ENCODE measurements at places on chromosomes 2 and 18.

GRCh38 chr2:58035352-58035751, 11.3 kb upstream of the VRK2 start:
- no peak for DNase-seq

DNA sequence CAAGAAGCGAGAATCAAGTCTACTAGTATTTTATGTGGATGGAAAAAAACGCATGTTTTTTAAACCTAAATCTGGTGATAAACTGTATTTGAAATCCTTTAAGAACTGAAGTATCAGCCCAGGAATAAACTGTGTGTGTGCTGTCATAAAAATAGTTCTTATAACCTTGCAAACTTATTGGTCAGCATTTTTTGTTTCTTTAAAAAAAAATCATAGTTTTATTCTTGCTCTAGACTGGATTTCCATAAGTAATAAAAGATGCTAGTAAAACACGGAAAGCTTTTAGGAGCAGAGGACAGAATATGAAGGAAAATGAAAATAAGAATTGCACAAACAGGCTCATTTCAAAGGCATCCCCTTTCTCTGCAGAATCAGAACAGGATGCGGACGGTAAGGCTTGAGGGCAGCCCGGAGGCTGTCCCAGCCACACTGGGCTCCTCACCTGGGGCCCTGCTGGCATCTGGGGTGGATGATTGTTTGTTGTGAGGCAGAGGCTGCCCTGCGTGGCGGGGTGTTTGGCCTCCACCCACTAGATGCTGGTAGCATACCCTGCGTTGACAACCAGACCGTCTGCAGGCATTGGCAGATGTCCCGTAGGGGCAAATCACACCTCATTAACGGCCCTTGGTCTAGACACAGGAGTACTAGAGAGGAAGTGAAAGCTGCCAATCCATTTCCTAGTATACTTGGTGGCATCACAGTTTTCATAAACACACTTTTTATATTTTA, 52.5 kb downstream of the MBP start:
- no peak for DNase-seq

DNA sequence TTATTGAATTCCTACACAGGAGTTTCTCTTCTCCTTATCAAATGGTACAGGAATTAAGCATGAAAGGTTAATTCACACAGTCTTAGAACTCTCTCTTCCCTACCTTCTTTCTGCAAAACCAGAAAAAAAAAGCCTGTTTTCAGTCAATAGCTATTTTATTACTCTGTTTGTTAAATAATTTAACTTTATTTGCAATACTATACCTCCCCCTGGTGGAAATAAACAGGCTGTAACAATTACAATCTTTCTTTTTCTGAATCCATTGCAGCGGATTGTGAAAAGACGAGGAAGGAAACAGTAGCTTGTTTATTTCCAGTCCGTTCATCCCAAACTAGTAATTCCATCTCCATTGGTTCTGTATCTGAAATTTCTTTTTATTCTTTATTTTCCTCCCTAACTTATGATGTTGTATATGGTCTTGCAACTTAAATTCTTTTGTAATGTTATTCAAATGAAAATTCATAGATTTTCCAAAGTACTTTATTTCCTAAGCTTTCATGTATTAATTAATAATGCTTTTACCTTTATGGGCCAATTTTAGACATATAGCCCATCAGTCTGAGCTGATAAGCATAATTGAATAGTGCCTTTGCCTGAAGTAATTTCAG, 165.2 kb downstream of the SH3BP4 start:
- no peak for DNase-seq

- DNase-seq = no peak
These were observed 144.6 kb upstream of the ASB18 start for GRCh38 chr2:236408786-236409185.

DNA sequence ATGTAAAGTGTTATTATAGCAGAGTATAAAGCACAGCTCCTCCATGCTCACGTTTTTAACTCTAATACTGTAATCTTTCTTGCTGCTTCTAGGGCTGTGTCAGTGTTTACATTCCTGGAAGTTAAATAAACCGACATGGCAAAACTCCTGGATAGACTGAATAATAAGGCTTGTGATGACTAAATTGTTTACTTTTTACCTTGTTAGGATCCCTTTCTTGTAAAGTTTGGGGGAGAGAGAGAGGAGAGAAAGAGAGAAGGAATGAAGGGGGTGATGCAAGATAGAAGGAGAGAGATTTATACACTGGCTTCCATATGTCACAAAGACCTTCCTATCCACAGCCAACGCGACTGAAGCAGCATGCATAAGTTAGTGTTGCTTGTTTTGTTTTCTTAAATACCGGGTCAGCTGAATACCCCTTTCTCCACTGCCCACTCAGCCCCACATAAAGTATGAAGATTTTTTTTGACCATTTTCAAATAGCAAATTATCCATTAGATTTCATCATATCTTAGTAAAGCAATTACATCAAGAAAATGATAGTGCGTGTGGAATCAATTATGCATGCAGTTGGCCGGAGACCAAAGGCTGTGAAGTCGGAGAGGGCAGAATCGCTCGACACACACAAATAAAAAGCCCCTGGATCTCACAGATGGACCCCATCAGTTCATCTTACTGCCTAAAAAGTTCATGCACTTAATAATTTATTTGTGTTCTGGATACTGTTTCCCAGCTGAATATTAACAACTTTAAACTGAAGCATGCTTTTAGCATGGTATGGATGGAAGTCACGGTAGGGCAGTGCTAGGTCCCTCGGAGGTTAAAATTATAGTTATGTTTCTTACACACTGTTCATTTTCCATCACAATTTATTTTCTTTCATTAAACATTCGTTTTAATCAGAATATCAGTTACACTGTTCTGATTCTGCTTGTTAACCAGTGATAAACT, 20.1 kb downstream of the BCL11A start:
- DNase-seq = no peak

DNA sequence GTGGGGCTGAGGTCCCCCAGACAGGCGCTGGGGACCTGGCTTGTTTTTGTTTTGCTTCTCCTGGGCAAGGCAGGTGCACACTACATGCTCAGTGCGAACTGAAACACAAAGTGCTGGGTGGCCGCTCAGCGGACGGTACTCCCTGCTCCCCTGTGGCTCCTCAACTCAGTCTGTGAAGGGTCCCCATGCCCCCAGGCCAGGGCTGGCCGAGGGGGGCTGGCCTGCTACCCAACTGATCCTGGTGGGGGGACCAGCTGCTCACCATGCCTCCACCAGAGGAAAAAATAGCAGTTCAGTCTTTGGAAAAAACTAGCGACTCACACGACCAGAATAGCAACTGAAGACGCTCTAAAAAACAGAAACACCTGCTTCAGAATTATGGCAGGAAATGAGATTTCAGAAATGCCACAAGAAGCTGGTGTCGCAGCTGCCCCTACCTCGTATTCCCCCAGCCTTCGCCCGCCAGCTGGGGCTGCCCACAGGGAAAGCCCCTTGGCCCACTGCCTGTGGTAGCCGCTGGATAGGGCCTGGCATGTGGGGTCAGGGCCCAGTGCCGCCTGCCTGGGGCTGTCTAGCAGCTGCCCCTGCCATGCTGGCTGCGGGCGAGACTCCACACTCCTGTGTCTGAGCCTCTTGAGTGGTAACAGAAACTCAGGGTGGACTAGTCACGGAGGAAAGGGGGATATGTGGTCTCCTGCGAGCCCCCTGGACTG, 43.7 kb downstream of the MEX3C start:
- DNase-seq = peak; percentile 13

- DNase-seq = no peak
These were observed 62.9 kb upstream of the SERPINE2 start for GRCh38 chr2:224101820-224102630.

DNA sequence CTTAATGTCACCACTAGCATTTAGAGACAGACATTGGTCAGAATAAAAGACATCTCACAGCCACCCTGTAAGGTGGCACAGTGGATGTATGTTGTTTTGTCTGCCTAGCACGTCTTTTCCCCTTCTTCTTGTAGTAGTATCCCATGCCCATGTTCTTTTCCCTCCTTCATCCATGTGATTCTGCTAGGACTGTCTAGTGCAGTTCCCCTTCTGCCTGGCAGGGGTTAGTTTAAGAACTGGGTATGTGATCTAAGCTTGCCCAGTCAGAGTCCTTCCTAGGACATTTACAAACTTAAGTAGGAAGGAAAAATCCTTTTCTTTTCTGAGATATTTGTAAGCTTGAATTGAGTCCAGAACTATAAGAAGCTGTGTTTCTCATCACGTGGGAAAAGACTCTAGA, 172.3 kb downstream of the BABAM2 start:
- DNase-seq = no peak

DNA sequence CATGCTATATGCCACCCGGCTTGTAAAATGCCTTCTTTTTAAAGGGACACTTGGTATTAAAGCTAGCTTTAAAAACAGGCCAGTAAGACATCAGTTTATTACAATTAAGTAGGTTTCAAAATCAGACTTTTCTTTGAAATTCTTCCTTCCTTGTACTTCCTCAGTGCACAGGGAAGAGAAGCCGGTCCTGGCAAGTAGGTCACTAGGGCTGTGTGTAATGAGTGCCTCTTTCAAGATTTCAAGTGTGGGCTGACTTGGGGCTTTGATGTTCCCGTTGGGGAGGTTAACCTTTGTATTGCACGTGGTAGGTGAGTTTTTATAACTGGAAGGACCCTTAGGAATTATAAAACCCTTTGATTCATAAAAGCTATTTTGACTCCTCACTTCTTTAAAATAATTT, 566.4 kb upstream of the ID2 start:
- no peak for DNase-seq

DNA sequence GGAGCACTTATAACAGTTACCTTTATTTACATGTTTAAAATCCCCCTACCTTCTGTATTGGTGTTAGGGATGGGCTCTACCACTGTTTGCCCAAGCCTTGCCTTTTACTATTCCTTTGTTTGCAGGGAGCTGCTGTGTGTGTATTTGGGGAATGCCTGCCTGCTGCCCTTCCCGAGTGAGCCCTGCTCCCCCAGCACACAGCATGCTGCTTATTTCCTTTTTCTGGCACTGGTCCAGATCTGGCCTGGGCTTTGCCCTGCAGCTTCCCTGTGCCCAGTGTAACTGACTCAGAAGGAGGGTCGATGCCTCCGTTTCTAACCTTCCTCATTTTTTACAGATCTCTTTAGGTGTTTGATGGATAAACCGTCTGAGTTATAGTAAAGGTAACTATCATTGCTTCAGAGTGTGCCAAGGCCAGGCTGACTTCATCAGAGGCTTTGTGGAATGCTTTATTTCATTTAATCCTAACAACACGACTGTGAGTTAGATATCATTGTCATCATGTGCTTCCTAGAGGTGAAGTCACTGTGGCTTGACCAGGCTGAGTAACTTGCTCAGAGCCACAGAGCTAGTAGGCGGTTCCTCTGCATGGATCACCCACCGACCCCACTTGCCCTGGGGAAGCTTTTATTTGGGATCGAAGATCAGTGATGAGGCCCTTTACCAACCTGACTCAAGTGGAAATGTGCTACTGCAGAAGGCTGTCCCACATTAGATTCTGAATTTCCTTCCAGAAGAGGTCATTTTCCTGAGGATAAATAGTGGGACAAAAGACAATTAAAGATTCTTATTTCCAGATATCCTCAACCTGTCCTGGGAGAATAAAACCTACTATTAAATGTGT, 238.8 kb downstream of the ZNF407 start:
- DNase-seq = no peak

DNA sequence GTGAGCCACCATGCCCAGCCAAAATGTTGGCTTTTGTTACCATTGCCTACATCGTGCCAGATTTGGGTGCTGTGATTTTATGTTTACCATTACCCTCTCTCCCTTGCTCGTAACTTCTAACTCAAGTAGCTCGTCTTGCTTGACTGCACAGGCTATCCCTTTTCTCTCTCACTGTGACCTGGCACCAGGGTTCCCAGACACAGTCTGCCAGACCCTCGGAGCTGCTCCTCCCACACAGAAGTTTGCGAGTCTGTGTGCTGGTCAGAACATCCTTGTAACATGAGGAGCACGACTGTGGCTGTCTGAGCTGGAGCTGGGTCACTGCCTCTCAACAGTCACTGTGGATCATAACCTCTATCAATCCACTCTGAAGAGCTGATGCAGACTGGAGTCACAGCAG, 152.5 kb upstream of the ACKR3 start:
- DNase-seq = no peak

DNA sequence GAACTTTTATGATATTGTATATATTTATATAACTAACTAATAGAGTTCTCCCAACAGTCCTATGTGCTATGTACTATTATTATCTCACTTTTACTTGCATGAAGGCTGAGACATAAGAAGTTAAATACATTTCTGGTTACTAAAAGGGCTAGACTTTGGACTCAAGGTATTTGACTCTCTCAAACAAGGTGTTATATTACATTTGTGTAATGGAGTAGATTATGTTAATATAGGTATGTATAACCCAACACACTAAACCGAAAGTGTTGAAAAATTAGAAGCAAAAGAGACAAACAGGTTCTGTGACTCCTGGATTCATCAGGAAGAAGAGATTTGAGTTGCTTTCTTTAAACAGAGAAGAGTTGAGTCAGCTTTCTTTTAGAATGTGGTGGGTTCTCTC, 733.6 kb upstream of the ZEB2 start:
- no peak for DNase-seq

- no peak for DNase-seq
These were observed 205.2 kb downstream of the SCG2 start for GRCh38 chr2:223396993-223397392.

GRCh38 chr18:75047240-75047961, 161.5 kb downstream of the PTGR3 start:
- no peak for DNase-seq

GRCh38 chr2:24948506-24948905, 23.2 kb downstream of the DNAJC27 start:
- no peak for DNase-seq

DNA sequence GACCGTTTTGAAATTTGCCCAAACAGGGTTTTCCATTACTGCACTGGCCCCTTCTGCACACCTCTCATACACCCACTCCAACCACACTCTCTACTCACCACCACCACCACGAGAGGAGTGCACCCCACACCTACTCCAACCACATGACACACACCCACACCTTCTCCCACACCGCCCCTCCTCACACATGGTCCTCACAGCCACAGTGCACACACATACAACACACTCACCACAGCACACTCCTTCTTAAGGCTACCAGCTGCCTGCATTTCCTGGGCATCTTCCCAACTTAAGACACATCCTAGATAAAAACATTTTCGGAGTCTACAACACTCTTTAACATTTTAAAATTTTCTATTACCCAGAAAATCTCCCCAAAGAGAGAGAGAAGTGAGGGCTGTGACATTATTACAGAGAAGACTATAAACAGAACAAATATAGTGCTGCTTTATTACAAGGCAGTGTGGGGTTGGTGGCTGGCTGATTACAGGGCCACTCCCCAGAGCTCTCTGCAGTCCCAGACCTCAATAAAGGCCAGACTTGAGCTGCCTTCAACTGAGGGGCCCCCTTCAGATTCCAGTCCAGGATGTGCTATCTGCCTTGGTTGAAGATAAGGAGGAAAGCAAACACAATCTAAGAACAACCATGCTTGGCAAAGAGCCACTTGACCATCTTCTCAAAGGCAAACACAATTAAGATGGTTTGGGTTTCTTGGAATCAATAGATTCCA, 36.1 kb downstream of the NHEJ1 start:
- DNase-seq = no peak

Data from activated naive CD4-positive, alpha-beta T cell (primary cell).